ENCODE measurements at places on chromosomes 4 and X.

- DNase-seq: no peak
Measured at GRCh38 chr4:125049711-125050110, 265.0 kb upstream of the FAT4 start.

DNA sequence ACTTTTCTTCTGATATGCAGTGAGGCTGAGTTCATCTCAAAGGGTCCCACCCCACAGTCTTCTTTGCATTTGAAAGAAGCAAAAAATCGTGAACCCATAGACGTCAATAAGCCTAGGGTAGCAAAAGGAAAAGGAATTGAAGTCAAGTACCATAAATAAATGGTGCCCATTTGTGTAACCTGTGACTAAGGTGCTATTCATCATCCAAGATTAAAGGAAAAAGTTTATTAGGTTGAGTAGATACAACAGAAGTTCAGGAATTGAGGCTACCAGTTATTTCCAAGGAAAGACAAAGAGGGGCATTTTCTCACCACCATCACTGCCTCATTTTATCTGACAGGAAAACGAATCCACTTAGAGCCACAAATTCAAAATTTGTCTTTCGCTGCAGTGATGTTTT, 18.8 kb upstream of the GRSF1 start:
- no peak for DNase-seq

DNA sequence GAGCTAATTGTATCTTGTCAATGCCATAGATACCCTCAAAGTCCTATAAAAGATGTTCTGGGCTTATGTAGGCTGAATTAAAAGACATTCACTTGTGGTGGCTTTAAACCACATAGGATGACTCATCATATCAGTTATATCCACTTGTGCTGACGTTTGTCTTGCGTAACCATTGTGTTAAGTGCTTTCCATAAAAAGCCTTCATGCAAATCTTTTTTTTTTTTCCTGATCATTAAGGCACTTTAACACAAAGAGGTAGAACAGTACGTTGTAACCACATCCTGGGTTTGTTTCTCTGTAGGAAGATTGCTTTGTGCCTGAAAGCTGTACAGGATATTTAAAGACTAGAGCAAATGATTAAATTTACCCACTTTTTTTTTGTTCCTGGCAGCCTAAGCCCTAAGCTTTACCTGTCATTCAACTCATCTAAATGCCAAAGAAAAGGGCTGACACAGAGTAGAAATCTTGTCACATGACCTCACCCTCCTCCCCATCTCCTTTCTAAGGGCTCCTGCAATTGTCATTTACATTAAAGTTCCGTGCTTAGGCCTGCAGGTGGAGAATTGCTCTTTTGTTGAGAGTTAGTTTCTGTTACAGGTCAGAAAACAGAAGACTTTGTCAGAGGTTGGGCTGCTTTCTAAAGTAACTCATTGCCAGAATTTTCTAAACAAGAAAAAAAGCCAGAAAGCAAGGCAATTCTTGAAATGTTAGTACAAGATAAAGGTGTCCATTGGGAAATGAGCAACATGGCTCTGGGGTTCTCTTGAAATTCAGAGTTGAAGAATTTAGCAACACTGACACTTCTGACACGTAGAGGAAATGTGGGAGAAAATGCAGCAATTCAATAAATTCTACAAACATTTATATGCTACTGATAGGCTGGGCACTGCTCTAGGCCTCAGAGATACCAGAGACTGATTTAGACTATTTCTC, 555.6 kb downstream of the PPARGC1A start:
- no peak for DNase-seq

- DNase-seq: no peak
Measured at GRCh38 chr4:105329081-105329480, 144.8 kb downstream of the PPA2 start.

DNA sequence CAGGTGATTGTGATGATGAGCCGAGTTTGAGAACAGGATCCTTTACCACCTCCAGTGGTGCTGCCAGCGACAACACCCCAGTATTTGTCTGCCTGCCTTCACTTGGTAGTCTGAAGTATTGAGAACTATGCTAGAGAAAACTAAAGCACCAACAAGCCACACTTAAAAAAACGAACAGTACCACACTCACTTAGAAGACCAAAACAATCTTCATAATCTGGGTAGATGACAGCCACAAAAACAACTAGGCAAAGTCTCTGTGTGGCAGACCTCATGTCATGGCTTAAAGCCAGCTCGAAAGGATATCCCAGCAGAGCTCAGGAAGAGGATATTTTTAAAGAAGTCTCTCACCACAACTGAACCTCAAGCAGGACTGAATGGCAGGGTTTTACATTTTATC, 236.0 kb downstream of the GPC3 start:
- no peak for DNase-seq

- DNase-seq: no peak
Measured at GRCh38 chr4:11488657-11489452, 60.2 kb upstream of the HS3ST1 start.

DNA sequence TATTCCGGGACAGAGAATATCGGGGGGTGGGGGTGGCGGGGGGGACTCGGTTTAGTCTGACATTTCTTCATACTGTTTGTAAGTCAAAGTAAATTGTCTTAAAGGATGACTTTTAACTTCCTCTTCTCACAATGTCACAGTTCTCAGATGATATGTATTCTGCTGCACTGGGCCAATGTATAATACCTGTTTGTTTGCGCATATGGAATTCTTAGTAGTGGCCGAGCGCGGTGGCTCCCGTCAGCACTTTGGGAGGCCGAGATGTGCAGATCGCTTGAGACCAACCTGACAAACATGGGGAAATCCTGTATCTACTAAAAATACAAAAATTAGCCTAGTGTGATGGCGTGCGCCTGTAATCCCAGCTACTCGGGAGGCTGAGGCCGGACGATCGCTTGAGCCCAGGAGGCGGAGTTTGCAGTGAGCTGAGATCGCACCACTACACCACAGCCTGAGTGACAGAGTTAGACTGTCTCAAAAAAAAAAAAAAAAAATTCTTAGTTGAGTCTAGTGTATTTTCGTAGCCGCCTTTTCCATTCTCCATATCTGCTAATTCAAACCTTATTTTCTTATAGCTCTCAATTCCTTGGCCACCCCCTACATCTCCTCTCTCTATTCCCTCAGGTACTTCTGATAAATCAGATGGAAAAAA, 851 bp downstream of the POLR2B start:
- DNase-seq: no peak

DNA sequence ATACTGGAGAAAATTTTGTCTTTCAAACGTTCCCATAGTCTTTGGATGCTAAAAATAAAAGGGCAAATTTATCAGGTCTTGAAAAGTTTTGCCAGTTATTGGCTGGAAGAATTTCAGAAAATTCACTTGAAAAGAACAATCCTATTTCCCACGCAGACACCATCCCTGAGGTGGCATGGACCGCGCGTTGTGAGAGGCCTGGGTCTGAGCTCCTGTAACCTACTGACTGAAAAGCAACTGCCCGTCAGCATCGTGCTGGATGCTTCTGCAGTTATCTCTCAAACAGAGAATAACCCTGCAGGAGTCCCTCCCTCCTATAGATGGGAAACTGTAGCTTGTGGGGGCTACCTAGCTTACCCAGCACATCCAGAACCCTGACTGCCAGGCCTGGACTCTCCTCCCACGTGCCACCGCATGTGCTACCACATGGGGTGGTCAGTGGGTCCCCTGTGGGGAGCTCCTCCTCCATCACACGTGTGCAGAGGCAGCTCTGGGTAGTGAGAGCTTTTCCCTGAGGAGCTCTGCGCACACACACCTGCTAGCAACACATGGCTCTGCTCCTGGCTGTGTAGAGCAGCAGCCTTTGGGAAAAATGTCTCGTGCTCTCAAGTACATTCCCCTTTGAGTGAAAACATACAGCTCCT, 36.1 kb downstream of the NSG1 start:
- DNase-seq: no peak

DNA sequence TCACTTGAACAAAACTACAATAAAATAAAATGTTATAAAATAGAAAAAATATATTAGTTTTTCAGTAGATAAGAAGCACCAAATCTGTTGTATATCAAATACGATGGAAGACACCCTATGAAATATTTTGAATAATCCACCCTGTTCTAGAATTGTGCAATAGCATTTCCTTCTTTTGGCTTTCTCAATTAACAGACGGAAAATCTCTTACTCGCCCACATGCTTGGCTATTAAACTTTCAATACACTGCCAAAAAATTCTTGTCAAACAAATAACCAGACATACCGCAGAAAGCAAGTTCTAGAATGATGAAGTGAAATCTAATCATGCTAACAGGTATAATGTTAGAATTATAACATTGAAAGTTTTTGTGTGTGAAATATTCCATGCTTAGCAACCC, 671.6 kb upstream of the SLIT2 start:
- no peak for DNase-seq

GRCh38 chr4:152187693-152188092, 348.2 kb downstream of the FBXW7 start:
- DNase-seq: no peak

DNA sequence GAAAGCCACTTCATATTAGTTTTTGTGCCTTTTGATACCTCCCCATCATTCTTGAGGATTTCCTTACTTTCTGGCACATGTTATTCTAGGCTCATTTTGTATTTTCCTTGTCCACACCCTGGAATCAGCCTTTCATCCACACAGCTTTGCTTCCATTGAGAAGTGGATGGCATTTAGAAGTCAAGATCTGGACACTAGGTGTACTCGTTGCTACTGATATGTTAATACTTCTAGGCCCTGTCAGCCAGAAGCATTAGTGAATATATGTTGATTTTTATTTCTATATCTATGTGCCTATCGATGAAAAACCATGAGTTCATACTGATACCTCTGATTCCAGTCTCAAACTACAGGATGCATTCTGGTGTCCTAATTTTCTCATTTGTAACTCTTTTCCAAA, 73.2 kb downstream of the ARHGAP24 start:
- no peak for DNase-seq

- DNase-seq: no peak
Measured at GRCh38 chrX:142733327-142733726, 292.4 kb upstream of the SPANXN4 start.

DNA sequence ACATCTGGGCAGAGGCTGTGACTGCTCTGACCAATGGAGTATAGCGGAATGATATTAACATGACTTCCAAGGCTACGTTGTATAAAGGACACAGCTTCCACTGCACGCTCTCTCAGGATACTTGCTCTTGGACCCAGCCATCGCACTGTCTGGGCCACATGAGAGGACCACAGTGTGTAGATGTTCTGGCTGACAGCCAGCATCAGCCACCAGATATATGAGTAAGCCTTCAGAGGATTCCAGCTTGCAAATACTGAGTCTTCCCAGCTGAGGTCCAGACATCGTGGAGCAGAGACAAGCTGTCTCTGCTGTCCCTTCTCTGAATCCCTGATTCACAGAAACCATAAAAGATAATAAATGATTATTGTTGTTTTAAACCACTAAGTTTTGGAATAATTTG, 146.8 kb upstream of the USP9X start:
- no peak for DNase-seq

GRCh38 chr4:153159016-153159415, 45.2 kb upstream of the TRIM2 start:
- DNase-seq: no peak

DNA sequence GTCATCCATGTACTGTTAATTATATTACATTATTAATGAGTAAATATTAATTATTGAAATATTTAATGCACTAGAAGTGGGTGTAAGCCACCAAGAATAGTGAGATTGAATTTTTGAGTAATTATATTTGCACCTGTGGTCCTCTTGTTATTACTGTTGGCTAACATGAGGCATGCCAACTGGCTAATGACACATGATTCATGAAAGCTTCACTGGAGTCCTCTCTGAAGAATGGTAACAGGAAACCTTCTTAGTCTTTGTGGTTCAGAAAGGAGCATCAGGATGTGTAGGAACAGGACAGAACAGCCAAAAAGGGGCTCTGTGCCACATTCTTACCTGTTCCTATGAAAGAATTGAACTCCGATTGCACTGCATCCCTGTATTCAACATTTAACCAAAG, 65.2 kb downstream of the SLC4A4 start:
- no peak for DNase-seq

DNA sequence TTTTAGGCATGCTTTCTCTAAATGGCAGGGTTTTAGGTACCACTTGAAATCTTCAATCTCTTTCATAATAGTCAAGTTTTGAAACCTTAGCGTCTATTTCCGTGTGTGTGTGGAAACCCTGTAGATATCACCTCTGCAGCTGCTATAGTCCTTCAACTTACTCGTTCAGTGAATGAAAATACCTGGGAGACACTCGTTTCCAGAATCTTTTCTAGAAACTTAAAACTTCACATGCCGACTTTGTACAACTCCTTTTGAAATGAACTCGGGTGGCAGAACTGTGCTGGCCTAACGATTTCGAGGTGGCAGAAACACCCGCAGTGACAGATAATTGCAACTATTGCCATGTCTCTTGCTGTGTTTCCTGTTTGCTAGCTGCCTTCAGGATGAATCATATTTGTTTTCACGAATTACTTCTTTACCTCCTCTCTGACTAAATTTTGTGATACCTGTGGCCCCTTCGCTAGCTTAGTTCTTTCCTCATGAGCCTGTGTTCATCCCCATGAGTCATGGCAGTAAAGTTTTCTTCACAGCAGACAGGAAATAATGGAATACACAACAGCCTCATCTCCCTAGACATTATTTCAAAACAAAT, 104.7 kb upstream of the SMIM10 start:
- no peak for DNase-seq

DNA sequence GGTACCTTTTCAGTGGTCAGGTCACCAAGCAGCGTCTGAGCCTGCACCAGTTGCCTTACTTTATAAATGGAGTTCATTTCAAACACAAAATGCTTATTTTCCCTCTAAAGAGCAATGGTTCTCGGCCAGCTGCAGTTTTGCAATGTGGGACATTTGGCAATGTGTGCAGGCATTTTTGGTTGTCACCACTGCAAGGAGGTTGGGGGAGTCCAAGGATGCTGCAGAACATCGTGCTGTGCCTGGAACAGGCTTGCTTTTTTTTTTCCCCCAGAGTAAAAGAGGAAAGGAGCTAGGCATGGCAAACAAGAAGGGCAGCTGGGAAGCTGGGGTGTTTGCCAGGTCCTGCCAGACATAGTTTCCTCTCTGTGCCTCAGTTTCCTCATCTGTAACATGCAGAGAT, 115.6 kb downstream of the GPR143 start:
- no peak for DNase-seq

- DNase-seq: no peak
Measured at GRCh38 chr4:170001745-170002267, 24.4 kb downstream of the MFAP3L start.
